ENCODE measurements at places on chromosomes 11 and 22. TPM values are rescaled to one million over a fixed set of nuclear protein-coding genes. Genes with fewer than 3 reads are reported as not detected.

Gene RASGRP2
- 6.5 TPM for polyA plus RNA-seq

DNA sequence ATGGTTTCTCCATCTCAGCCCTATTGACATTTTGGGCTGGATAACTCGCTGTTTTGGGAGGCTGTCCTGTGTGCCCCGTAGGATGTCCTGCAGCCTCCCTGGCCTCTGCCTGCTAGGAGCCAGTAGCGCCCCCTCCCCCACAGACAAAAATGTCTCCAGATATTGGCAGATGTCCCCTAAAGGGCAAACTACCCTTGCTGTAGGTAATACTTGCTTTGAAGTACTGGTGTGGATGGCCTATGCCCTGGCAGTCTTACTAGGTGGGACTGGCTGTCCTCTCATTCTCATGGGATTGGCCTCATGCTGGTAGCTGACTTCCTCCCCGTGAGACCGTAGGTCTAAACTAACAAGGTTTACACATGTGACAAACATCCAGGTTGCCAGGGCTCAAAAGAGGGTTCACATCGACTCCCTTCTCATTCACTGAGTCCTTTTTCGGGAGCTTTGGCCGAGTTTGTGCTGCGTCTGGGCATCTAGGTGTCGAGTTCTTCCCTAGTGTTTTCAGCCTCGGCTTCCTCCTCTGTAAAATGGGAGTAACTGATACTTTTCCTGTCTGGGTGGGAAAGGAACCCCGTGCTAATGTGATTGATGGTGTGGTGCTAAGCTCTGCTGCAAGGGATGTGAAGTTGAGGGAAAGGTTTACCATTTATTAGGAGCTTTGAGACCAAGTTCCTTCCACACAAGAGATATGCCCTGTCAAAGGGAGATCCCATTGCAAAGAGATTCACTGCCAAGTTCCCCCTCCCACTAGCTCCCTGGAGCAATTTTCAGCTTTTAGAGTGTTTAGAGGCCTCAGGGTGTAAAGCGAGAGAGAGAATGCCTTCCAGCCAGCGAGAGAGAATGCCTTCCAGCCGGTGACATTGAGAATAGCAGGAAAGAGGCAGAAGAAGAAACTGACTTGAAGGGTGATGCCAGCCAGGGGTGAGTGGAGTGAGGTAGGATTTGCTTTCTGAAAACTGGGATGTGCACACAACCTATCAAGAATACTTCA lies 17.0 kb downstream of the PTPRJ start:
- no peak for DNase-seq

Gene MAPK8IP2
- 0.56 TPM for polyA plus RNA-seq

GRCh38 chr11:9861860-9862725 lies 198.2 kb downstream of the SWAP70 start:
- DNase-seq: no peak

Gene FBLN1
- 307 TPM for polyA plus RNA-seq

GRCh38 chr11:19992162-19992561 lies 168.1 kb downstream of the DBX1 start:
- no peak for DNase-seq

DNA sequence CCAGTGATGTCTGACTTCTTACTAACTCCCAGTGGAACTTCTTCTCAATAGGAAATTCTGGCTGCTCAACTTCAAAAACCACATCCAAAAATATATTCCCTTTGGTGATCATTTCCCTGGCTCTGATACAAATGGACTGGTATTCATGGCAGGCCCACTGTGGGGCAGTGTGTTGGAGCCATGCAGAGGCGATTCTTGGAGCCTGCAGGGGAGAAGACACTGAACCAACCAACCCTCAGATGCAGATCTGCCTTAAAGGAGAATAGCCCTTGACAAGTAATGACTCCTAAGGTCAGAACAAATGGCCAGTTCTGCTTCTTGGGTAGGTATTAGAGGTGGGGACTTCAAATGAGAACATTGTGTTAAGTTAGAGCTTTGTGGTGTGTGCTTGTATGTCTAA lies 12.2 kb downstream of the OR4D9 start:
- no peak for DNase-seq
